ENCODE measurements at places on chromosomes 5 and 9. TPM values are rescaled to one million over a fixed set of nuclear protein-coding genes. Genes with fewer than 3 reads are reported as not detected.

- DNase-seq: no peak
Observed at GRCh38 chr9:133256686-133257091, 18.3 kb downstream of the ABO start.

DNA sequence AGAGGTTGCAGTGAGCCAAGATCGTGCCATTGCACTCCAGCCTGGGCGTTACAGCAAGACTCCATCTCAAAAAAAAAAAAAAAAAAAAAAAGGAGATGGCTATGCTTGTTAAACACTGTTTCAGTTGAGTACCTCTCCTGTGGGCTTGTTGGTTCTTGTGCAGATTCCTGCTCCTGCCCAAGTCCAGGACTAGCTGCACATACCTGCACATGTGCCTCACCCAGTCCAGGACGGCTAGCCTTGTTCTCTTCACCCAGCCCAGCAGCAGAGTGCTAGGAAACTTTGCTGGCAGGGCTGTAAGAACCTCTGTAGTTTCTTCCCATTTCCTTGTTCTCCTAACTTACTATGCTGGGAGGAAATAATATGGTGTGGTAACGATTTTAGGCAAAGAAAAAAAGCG lies 234.1 kb upstream of the DMRT1 start:
- no peak for DNase-seq

GRCh38 chr9:23615569-23615968 lies 210.5 kb downstream of the ELAVL2 start:
- DNase-seq: no peak

DNA sequence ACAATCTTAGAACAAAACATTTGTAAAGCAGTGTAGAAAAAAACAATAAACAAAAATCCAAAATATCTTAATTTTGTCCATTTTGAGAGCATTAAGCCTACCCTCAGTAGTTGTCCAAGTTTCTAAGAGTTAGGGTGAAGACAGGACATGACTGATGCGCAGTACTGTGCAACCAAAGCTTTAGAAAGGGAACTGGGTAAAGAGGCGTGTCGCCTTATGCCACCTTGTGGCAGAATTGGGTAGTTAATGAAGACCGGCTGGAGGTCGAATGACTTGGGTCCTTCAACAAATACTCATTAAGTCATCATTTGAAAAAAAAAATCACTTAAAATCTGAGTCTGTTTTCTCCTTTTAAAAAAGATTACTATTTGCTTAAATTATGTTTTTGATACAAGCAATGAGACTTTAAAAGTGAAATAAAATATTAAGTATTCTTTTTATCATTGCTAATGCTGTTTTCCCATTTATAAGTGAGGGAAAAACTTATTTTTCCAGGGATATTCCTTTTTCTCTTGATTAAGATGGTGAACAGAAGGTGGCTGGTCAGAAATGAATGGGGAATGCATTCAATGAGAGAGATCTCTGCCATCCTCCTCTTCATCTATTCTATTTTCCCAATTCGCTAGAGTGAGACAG lies 3.5 kb upstream of the RNF20 start:
- peak; percentile 73 for DNase-seq

The SPINK4 gene
- not detected for polyA plus RNA-seq

DNA sequence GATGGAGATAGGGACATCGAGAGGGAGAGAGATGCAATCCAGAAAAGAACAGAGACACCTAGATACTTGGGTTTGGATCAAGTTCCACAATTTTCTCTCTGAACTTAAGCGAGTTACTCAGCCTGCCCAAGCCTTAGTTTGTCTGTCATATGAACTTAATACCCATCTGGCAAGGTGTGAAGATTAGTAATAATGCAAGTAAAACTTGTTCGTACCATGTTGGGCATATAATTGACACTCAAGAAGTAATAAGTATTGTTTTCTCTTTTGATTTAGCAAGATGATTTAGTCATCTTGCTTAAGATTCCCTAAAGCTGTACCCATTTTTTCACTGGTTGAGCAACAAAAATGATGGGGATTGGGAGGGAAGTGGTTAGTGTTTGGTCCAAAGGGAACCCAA lies 7.5 kb downstream of the RABGAP1 start:
- no peak for DNase-seq

The CCL21 gene
- 18.3 TPM for polyA plus RNA-seq

GRCh38 chr5:10466446-10467073 lies 24.9 kb downstream of the ROPN1L start:
- DNase-seq: no peak

- DNase-seq: no peak
Observed at GRCh38 chr9:100440071-100440470, 13.1 kb downstream of the MSANTD3 start.

The MSMP gene
- not detected for polyA plus RNA-seq

- DNase-seq: no peak
Observed at GRCh38 chr5:176695073-176695472, 47.8 kb downstream of the TSPAN17 start.

DNA sequence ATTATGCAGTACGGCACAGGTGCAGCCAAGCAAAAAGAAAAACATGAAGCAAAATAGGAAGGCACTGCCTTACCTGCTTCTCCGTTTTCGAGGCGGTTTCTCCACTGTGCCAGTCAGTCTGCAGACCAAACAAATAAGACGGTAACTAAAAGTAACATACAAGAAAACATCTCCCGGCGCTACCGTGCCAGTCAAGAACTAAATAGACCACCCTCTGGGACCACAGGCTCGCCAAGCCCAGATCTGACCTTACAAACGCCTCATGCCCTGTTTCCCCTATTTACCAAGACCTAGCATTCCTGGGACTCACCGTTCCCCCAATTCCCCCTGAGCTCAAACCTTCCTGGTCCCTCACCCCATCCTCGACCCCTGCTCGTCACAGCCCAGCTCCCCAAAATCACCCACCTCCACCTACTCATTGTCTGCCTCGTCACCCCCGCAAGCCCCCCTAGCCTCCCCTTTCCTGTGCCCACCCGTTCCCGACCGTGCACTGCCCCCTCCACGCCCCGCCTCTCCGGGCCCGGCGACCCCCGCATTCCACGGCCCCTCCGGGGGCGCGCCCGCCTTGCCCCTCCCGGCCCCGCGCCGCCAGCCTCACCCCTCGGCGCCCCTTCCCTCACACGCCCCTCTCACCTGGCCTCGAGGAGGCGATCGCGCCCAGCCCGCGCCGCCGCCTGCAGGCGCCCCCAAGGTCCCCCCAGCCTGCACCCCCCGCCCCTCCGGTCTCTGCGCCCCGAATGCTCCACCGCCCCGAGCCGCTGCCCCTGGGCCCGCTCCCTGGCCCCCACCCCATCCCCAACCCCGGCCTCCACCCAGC lies 560 bp downstream of the SCAI start:
- peak; percentile 13 for DNase-seq

The RASGEF1C gene
- polyA plus RNA-seq: 0.27 TPM

DNA sequence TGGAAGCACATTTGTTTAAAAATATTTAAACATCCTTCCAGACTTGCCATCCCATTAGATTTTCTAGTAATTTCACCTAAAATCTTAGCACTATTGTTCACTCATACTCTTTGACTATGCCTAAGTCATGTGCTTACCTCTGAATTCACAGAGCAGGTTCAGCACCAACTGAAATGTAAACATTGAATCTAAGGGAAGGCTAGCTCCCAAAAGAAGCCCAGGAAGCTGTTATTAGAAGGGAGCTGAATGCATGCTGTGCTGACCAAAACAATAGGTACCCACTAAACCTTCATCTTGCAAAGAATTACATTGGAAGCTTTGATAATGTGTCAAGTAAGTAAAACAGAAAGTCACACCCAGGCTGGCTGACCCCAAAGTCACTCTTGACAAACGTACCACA lies 571.3 kb downstream of the GABRG2 start:
- DNase-seq: no peak

The ADAMTS13 gene
- polyA plus RNA-seq: 10.9 TPM

GRCh38 chr9:109320331-109320741 lies 523 bp downstream of the EPB41L4B start:
- no peak for DNase-seq

GRCh38 chr5:113359419-113359818 lies 75.4 kb downstream of the TSSK1B start:
- DNase-seq: no peak

The SH3PXD2B gene
- polyA plus RNA-seq: 33.0 TPM

DNA sequence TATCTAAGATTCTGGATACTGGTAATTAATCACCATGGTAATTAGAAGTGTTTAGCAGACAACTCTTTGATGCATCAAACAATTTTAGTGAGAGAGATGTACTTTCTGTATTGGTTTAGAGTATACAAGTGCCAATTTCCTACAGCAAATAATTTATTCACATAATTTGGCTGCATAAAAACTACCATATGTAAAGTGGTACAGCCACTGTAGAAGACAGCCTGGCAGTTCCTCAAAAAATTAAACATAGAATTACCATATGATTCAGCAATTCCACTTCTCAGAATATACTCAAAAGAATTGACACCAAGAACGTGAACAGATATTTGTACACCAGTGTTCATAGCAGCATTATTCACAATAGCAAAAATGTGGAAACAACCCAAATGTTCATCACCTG lies 36.2 kb downstream of the PHAX start:
- DNase-seq: no peak

DNA sequence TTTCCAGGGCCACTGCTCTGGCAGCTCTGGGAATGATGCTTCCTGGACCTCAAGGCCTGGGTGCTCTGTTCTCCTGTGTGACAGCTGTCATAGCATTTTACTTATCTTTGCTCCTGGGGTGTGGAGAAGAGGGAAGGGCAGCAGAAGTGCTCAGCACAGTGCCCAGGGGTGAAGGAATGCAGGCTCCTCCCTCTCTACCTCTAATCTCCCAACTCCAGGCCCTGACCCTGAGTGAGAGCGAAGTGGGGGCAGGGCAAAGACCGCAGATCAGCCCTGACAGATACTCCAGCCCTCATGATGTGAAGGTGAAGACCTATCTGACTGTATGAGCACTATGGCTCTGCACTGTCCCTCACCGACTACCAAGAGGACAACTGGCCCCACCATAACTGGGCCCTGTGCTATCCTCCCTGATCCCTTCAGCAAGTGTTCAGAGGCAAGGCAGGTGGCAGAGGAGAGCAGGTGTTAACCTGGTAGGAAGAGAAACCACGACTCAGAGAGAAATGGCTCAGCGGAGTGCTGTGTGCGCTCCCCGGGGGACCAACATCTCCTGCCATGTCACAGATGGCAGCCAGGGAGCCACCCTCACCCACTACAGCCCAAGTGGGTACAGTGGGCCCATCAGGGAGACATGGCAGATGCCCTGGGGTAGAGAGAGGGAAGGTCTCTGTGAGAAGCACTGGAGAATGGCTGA lies 16.8 kb downstream of the ACSL6 start:
- DNase-seq: no peak

- DNase-seq: no peak
Observed at GRCh38 chr5:156947925-156948324, 15.1 kb downstream of the TIMD4 start.

DNA sequence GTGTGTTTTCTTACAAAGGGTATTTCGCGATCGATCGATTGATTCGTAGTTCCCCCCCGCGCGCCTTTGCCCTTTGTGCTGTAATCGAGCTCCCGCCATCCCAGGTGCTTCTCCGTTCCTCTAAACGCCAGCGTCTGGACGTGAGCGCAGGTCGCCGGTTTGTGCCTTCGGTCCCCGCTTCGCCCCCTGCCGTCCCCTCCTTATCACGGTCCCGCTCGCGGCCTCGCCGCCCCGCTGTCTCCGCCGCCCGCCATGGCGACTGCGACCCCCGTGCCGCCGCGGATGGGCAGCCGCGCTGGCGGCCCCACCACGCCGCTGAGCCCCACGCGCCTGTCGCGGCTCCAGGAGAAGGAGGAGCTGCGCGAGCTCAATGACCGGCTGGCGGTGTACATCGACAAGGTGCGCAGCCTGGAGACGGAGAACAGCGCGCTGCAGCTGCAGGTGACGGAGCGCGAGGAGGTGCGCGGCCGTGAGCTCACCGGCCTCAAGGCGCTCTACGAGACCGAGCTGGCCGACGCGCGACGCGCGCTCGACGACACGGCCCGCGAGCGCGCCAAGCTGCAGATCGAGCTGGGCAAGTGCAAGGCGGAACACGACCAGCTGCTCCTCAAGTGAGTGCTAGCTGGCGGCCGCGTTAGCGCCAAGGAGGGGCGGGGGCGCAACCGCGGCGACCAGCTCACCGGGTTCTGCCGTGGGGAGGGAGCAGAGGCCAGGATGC lies 480 bp downstream of the LMNB1 start:
- peak; percentile 43 for DNase-seq

- DNase-seq: no peak
Observed at GRCh38 chr9:108167136-108167900, 677.7 kb upstream of the KLF4 start.

The TRPM3 gene
- 15.4 TPM for polyA plus RNA-seq

GRCh38 chr5:68370196-68370595 lies 154.6 kb downstream of the PIK3R1 start:
- no peak for DNase-seq

All from left kidney (tissue), 8 donors.